Effector memory CD4-positive, alpha-beta T cell (primary cell): ENCODE measurements at places on chromosomes 2 and 18.
A peak's percentile ranks its signal among the peaks of the same experiment; 100 is the strongest.

DNA sequence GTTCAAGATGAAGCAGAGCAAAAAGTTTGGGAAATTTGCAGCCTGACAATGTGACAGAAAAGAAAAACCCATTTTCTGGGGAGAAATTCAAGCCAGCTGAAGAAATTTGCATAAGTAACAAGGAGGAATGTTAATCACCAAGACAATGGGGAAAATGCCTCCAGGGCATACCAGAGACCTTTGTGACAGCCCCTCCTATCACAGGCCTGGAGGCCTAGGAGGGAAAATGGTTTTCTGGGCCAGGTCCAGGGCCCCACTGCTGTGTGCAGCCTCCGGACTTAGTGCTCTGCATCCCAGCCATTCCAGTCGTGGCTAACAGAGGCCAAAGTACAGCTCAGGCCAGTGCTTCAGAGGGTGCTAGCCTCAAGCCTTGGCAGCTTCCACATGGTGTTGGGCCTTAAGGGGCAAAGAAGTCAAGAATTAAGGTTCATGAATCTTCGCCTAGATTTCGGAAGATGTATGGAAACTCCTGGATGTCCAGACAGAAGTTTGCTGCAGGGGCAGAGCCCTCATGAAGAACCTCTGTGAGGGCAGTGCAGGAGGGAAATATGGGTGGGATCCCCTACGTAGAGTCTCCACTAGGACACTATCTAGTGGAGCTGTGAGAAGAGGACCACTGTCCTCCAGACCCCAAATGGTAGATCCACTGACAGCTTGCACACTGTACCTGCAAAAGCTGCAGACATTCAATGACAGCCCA, 314.1 kb upstream of the TRIB2 start:
- no peak for DNase-seq

DNA sequence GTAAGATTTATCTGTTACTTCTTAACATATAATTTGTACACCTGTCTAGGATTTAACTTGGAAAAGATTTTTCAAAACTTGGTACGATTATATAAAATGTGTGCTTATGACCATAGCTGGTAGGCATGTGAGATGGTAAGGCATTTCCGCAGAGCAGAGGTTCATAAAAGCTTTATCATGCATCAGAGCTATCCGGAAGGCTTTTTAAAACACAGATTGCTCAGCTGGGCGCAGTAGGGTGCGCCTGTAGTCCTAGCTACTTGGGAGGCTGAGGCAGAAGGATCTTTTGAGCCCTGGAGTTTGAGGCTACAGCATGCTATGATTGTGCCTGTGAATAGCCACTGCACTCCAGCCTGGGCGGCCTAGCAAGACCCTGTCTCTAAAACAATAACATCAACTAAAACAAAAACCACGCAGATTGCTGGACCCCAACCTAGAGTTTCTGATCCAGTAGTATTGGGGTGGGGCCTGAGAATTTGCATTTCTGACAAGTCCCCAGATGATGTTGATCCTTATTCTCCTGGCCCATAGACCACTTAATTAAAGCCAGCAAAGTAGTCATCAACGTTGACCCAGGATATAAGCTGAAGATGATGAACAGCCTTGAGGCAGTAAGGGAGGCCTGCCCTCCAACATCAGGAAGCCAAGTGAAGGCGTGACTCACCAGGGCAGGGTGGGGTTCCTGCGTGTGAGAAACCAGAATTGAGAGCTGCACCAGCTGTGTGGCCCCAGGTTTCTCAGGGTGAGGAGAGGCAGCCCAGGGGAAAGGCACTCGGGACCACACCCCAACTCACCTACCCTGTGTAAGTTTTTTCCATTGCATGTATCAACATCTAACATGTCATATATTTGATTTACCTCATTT, 21.6 kb upstream of the SLC20A1 start:
- DNase-seq, result peak; percentile 66

GRCh38 chr2:65554765-65555591, 122.6 kb upstream of the SPRED2 start:
- DNase-seq, result no peak

GRCh38 chr18:14098428-14098827, 33.8 kb downstream of the ZNF519 start:
- no peak for DNase-seq

DNA sequence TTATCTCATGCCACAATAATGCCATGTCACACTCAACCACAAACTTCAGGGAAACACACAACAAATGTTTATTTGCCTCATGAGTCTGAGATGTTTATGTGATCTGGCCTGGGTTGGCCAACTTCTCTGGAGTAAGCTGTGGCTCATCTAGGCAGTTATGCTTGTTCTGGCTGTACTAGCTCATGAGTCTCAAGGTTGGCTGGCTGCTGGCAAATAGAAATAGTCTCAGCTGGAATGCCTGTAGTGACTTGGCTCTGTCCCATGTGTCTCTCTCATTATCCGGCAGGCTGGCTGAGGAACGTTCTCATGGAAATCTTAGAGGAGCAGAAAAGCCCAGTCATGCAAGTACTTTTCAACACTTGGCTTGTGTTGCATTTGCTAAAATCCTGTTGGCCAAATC, 234.9 kb upstream of the CDH2 start:
- DNase-seq, result no peak

GRCh38 chr18:13313006-13313686, 94.6 kb downstream of the LDLRAD4 start:
- DNase-seq, result no peak

GRCh38 chr18:3321133-3321812, 59.3 kb downstream of the MYL12B start:
- no peak for DNase-seq

DNA sequence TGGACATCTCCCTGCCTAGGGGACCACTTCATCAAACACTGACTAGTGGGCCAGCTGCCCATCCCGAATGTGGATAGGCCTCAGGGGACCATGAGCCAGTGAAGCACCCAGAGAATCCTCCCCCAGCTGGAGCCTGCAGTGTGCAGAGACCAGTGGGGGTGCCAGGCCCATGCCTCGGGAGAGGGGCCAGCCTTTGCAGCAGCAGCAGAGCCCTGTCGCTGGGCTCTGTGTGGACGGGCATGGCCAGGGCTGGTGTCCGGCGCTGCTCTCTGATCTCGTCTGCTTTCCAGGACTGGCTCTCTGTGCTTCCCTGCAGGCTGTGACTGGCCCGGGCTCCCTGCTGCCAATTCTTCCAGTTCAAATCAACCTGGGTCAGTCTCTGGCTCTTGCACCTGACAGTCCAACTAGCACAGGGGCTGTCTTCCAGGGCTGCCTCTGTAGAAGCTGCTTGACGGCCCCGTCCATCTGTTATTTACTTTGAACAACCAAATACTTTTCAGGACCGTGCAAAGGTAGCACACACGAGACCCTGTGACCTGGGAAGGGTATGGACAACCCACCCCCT, 11.4 kb downstream of the KCNIP3 start:
- DNase-seq, result no peak

GRCh38 chr18:23875966-23876895, 138.3 kb upstream of the TTC39C start:
- DNase-seq, result no peak

GRCh38 chr18:58216071-58216481, 172.1 kb downstream of the NEDD4L start:
- DNase-seq, result no peak

DNA sequence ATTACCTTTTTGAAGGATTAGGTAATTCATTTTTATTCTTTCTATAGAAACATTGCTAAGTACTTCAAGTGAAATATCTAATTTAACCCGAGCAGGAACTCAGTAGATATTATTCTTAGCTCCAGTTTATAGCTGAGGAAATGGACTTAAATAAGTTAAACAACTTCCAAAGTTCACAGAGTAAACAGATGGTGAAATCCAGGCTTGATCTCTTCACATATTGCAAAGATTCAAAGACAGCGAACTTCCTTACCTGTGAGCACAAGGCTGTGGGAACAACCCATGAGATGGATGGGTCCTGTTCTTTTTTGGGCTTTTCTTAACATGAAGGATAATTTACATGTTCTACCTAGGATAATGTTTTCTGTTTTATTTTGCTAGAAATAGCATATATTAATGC, 439.0 kb downstream of the IRS1 start:
- DNase-seq, result no peak

DNA sequence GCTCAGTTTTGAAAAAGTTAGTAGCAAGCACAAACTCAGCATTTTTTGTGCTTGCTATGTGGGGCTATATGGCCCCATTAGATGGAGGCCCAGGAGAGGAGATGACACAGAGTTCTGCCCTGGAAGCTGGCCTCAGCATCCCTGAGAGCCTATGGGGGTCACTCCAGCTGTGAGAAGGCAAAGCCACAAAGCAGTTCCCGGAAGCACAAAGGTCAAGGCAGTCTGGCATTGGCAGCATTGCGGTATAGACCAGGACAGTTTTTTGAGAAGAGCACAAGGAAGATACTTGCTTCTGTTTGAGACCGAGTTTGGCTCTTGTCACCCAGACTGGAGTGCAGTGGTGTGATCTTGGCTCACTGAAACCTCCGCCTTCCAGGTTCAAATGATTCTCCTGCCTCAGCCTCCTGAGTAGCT, 7.5 kb upstream of the ITPRIPL1 start:
- DNase-seq, result no peak

DNA sequence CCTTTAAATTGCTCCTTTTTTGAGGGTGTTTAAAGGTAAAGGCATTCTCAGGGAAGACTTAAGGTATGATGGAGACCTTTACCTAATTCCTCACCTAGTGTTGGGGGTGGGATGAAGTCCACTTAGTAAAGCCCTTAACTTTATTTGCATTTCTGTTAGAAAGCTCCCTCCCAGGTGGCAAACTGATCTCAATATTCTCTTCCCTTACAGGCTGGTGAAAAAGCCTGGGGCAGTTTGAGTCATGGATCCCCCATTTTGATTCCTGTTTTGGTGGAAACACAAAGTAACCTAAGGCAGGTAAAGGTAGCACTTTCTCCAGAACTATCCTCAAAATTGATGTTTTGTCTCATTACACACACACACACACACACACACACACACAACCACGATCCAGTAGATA, 33.8 kb upstream of the HNRNPA3 start:
- DNase-seq, result no peak

DNA sequence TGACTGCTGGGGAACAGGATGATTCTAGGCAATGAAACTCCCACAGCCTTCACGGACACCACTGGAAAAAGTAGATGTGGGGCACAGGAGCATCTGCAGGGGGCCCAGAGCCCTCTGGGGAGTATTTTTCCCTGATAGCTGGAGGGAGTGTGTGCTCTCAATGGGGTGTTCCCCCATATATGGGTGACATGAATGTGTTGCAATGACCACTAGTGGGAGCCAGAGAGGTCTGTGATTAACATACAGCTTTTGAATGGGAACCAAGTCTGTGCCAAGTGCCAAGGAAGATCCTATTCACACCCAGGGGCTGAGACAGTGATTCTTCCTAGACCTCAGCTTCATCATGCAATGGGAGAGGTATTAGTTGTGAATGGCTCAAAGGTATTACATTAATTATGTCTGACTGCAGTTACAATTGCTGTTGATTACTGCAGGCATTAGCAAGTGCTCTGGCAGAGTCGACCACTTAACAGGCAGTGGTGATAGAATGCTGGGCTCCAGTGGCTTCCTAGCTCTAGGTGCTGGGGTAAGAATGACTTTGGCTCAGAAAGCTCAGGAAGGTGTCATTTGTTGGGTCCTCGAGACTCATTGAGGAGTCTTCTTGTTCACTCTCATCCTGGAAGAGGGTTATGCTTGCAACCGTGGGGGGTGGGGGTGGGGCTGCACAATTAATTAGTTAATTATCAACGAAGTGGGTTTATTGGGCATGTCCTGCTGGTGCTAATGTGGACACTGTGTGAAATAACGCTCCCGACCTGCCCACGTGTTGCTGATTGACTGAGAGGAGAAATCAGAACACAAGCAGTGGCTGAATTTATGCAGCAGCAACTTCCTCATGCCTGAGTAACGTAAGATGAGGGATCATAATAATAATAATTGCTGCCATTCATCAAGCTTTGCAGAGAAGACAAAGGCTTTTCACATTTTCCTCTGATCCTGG, 194.1 kb downstream of the CLIP4 start:
- DNase-seq, result peak; percentile 10

GRCh38 chr18:50138181-50139064, 56.5 kb downstream of the MYO5B start:
- no peak for DNase-seq

DNA sequence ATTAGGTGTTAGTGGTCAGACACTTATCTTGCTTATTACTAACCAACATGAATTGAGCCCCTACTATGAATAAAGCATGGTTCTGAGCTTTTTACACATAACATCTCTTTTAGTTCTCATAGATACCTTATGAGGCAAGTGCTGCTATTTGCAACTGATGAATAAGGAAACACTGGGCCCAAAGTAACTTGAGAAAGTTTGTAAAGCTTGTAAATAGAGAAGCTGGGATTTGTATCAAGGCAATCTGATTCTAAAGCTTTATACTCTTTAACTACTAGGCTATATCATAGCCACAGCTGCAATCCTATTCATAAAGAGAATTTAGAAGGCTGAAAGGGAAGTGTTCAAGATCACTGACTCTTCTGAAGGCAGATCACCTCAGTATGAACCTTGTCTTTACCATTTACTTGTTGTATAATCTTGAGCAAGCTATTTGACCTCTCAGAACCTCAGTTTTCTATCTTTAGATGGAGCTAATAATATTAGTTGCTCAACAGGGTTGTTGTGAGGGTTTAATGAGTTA, 60.4 kb downstream of the ABCB11 start:
- DNase-seq, result no peak

DNA sequence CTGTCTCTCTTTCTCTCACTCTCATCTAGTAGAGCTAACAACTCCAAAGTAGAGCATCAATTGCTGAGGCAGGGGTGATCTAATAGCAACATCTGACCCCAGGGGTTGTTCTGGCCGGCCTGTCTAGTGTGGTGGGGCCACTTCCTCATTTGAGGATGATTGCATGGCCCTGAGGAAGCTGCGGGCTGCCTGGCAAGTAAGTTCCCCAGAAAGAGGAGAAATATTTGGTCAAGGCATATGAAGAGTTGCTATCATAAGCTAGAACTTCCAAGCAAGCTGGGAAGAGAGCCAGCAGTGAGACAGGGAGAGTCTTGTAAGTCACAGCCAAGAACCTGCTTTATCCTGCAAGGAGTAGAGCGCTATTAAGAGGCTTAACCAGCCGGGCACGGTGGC, 50.8 kb upstream of the TMEM87B start:
- no peak for DNase-seq

GRCh38 chr2:191936882-191937405, 90.1 kb upstream of the CAVIN2 start:
- no peak for DNase-seq

DNA sequence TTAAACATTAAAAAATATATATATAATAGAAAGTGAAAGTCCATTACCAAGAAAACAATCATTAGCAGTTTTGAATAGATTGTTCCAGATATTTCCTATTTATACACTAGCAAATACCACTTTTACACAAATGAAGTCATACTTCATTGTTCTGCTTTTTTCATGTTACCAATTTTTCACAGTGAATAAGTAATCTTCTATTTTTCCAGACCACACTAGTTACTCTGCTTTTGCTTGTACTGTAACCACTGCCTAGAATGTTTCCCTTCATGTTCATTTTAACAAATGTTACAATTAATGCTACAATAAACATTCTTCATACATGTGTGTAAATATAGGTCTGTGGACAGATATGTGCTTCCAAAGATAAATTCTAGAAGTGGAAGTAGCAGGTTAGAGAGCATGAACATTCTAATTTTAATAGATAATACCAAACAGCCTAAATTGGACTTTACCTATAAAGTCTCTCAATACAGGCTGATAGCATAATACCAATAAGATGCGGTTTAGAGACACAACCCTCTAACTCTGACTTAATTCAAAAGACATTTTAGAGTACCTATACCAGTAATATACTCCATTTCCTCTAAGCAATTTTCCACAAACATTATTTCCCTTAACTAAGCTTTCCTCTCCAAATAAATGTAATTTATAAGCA, 17.0 kb downstream of the ITSN2 start:
- no peak for DNase-seq
